CD14-positive monocyte (primary cell): ENCODE measurements at places on chromosomes 12 and 14.

- no peak for DNase-seq
Observed at GRCh38 chr12:104448451-104448850, 8.3 kb upstream of the CHST11 start.

DNA sequence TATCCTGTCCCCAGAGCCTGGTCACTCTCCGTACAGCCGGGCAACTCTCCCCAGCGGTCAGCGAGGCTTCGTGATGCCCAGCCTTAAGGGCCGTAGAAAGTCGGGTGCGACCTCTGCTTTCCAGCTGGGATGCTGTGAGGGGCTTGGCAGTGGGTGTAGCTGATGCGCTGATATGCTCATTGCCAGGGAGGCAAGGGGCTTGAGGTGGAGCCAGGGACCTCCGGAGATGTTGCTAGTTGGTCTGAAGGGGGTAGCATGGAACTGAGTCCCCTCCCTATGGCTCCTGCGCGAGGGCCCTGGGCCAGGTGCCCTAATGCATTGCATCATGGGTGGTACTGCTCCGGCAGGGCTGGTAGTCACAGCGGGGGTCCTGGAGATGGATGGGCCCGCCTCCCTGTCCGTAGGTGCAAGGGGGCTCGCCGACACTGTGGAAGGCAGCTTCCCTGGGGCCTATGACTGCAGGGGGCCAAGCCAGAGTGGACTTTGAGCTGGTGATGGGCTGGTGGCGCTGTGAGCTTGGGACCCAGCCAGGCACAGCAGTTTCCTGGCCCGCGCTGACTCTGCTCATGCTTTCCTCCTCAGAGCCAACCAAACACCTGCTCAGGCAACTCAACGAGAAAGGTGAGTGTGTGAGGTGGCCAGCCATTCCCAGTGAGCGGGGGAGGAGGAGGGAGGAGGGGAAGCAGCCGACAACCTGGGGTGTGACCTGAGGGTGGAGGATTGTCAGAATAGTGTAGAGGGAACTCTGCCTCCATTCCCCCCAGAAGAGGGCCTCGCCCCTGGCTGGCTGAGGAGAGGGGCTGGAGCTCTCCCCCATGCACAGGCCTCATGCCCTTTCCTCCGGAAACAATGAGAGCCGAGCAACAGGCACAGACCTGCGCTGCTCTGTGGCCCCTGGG, 32.3 kb downstream of the PLEKHG3 start:
- DNase-seq: no peak

GRCh38 chr12:26966842-26967241, 28.6 kb downstream of the FGFR1OP2 start:
- no peak for DNase-seq

DNA sequence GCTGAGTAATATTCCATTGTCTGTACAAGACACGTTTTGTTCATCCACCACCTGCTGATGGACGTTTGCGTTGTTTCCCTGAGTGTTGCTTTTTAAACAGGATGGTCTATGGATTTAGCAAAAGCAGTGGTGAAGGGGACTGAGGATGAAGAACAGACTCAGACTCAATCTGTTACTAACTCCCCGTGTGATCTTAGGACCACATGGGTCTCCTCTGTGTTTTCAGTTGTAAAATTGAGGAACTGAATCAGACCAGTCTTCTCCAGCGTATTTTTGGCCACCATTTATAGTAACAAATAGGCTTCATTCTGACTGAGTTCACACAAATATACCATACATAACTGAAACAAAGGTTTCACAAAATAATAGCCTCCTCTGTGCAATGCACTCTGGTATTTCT, 85.6 kb downstream of the FOXN3 start:
- no peak for DNase-seq

- DNase-seq: no peak
Observed at GRCh38 chr12:75990189-75990912, 41.2 kb downstream of the PHLDA1 start.

DNA sequence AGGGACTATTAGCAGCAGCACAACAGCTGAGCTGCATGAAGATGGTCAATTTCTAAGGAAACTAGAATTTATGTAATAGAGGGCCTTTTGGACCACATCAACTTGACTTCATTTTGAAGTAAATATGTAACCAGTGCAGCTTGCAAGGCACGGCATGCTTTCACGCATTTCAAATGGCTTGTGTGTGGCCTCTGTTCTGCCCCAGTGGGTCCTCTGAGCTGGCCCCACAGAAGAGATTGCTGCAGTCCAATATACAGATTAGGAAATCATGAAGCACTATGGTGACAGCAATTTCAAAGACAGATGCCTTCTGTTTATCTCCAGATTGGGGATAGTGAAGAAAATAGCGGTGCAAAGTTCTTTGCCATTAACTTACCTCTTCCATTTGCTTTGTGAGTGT, 101.4 kb downstream of the PDZRN4 start:
- DNase-seq: no peak

DNA sequence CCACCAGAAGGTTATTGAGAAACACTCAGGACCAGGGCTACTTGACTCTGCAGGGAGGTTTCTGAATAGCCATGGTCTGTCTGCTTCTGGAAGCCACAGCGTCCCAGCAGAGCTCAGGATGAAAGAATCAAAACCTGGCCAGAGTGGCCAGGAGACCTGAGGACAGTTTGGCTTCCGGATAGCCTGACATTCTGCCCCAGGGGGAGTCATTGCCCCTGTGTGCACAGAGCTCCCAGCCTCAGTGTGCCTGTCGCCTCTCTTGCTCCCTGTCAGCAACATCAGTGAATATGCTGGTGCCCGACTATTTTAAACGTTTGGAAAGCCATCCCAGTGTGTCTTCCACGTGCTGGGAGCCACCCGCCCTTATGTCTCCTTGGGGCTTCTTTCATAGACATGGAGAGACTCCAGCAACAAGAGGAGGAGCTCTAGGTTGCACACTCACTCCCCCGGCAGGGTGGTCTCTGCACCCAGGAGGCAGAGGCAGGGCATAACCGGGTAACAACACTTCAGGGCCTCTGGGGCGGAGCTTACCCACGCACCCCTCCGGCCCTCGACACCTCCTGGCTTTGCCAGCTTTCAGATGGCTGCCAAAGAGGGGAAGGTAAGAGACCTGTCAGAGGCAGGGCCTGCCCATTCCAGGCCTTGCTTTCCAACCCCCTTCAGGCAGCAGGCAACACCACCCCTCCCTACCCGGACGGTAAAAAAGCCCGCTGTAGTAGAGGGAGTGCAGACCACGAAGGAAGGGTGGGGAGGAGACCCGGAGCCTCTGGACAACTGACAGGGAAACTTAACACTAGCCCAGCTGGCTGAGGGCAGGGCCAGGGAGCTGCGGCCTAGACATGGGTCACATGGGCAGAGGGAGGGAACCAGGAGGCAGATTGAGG, 19.0 kb upstream of the SLC6A12 start:
- no peak for DNase-seq

DNA sequence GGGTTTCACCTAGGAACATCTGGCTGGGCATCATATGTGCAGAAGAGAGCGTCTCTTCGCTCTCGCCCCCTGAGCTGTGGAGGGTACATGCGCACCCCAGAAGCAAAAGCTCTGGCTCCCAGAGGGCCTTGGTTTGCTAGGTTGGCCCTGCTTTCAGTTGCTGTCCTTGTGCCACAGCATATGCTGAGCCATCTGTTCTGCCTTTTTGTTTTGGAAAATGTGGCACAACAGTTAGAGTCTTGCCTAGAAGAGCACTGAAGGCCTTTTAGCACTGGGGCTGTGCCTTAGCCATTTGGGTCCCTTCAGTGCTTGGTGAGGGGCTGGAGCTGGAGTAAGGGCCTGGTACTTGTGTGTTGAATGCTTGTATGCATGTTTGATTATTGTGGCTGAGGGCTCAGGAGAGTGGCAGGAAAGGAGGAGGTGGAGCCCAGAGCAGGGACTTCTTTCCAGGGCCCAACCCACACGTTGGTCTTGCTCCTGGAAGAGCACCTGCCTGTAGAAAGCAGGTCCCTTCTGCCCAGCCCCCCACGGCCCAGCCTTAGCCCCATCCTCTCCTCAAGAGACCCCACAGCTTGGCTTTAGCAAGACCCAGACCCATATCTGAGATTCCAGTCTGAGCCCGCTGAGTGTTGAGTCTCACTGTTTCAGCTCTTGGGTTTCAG, 113.7 kb downstream of the SLC25A47 start:
- no peak for DNase-seq

DNA sequence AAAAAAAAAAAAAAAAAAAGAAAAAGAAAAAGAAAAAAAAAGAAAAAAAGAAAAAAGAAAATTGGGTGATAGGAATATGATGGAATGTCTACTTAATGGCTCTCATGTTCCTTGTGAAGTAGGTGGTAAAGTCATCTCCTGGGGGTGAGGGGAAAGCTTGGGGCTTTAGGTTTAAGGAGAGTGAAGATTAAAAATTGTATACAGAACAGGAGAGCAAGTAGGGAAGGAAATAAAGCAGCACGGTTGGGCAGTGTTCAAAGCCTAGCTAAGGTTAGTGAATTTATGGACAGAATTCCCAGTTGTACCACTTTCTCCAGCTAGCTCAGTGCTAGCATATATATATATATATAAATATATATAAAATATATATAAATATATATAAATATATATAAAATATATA, 40.0 kb upstream of the SLC2A13 start:
- no peak for DNase-seq

- DNase-seq: no peak
Observed at GRCh38 chr12:38775457-38775856, 129.9 kb downstream of the CPNE8 start.

GRCh38 chr14:20116748-20117147, 6.2 kb downstream of the OR4K17 start:
- no peak for DNase-seq
